Colonic mucosa (tissue), 4 donors: ENCODE measurements at places on chromosomes 2 and 18.

DNA sequence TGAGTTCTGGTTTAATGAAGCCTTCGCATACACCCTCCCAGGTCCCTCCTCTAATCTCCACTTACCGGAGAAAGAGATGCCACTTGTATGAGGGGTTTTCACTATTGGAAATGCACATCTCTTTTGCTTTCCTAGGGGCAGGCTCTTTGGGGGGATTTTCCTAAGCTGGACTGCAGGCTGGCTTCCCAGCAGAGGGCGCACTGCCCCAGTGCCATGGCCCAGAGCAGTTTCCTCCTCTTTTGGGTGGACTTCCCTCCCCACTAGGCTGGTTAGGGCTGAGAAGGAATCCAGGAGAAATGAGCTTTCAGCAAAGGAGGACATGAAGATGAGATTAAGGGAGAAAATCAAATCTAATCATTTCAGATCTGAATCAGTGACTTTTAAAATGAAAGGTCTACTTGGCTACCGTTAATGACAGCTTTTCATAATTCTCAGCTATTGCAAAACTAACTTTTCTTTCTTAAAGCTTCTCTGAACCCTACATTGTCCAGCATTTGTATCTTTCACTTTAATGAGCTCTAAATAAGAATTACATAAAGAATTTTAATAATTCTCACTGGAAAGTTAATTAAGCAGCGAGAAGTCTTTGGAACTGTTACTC lies 784.1 kb upstream of the FANCL start:
- H3K4me1 ChIP-seq, result no peaks in the 10 kb centered on the region
- H3K4me3 ChIP-seq, result no peak overlapping the region
- H3K27me3 ChIP-seq, result no peaks in the 10 kb centered on the region

GRCh38 chr2:174038462-174038861 lies 73.3 kb upstream of the SP3 start:
- no peaks in the 10 kb centered on the region for H3K4me1 ChIP-seq
- H3K27ac ChIP-seq, result no peak overlapping the region
- H3K27me3 ChIP-seq, result no peaks in the 10 kb centered on the region

DNA sequence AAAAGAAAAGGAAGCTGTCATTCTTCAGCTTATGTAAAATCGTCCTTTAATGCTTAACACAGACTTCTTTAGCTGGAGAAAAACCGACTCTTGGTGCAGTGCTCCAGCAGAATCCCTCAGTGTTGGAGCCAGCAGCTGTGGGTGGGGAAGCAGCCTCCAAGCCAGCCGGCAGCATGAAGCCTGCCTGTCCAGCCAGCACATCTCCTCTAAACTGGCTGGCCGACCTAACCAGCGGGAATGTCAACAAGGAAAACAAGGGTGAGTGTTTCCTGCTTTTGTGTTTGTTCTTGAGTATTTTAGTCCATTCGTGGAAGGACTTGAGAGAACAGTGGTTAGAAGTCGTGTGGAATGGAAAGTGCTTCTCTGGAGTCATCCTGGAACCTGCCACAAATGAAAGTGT lies 38.9 kb downstream of the KDM3A start:
- no peaks in the 10 kb centered on the region for H3K27me3 ChIP-seq
- peaks cover 40% of the 10 kb centered on the region for H3K36me3 ChIP-seq
- H3K27ac ChIP-seq, result no peak overlapping the region
- H3K4me3 ChIP-seq, result no peak overlapping the region
- DNase-seq, result peak; percentile 22
- H3K4me1 ChIP-seq, result no peaks in the 10 kb centered on the region

DNA sequence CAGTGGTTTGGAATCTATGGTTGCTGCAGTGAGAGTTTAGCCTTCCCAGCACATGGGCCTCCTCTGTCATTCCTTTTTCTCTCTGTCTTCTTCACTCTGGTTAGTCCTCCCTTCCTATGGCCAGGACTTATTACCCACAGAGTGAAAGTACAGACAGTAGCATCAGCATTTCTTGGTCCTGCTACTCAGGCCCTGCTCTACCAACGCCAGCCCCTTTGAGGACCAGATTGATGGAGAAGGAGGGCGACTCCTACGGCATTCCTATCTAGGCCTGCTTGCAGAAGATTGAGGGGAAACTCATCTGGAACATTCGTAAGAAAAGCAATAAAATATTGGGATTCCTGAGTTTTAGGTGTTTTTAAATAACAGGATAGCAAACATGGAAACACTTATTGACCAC lies 43.5 kb downstream of the BMP10 start:
- no peak overlapping the region for H3K27ac ChIP-seq
- H3K36me3 ChIP-seq, result no peaks in the 10 kb centered on the region
- H3K4me1 ChIP-seq, result peaks cover 8% of the 10 kb centered on the region
- H3K27me3 ChIP-seq, result no peaks in the 10 kb centered on the region
- H3K4me3 ChIP-seq, result no peak overlapping the region

DNA sequence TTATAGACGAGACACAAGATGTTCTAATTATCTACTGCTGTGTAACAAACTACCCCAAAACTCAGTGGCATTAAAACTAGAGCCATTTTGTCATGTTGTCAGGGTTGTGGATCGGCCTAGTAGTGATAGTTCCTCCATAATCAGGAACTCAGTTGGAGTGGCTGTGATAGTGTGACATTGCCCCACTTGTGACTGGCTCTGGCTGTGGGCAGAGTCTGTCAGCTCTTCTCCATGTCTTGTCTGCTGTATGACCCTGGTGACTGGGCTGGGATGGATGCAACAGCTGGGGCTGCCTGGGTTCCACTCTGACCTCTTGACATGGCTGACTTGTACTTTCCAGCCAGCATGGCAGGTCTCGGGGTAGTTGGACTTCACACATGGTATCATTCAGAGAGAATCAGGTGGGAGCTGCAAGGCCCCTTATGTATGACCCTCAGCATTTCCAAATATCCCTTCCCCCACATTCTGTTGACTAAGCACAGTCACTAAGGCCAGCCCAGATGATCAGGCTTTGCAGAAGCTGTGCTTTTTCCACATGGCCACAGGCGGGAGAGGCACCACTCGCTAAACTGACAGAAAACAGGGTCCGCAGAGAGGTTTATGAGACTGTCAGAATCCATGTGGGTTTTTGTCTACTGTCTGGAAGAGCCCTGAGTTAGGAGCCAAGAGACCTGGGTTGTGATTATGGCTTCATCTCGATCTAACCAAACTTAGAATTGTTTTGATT lies 50.3 kb downstream of the SETBP1 start:
- H3K27me3 ChIP-seq, result no peaks in the 10 kb centered on the region
- H3K36me3 ChIP-seq, result no peaks in the 10 kb centered on the region
- H3K4me1 ChIP-seq, result peaks cover 9% of the 10 kb centered on the region
- H3K27ac ChIP-seq, result no peak overlapping the region

DNA sequence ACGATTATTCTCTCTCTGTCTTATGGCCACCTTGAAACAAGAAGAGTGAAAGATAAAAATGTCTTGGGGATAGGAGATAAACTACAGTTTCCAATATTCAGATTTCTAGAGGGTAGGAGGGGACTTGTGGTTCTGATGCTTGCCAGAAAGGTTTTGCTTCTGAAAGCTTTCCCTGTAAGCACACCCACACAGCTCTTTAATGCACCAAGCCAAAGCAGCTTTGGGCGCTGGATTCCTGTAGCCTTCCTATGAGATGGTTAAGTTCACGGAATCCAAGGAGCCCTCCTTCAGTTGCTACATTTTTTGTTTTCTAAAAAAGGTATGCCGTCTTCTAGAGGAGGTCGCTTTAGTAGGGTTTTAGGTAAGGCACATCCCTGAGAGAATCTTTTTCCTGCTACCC lies 4.9 kb downstream of the LRRTM1 start:
- no peak for DNase-seq
- H3K27ac ChIP-seq, result no peak overlapping the region
- H3K4me1 ChIP-seq, result no peaks in the 10 kb centered on the region
- H3K36me3 ChIP-seq, result no peaks in the 10 kb centered on the region

DNA sequence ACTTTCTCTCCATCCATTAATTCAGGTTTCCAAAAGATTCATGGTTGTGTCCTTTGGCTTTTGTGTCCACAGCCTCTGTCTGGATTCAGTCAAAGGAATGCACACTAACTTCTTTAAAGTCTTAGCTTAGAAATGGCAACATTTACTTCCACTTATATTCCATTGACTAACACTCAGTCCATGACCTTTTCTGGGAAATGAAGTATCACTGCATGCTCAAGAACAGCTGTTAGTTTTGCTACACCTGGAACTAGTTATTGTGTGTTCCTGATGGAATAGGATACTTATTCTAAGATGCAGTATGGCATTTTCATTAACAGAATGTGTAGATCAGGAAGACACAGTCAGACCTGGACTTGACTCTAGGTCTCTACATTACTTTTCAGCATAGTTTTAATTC lies 88.8 kb downstream of the KYNU start:
- H3K4me1 ChIP-seq, result no peaks in the 10 kb centered on the region
- no peak for DNase-seq
- H3K27ac ChIP-seq, result no peak overlapping the region
- H3K4me3 ChIP-seq, result no peak overlapping the region

- no peaks in the 10 kb centered on the region for H3K36me3 ChIP-seq
- H3K4me3 ChIP-seq, result no peak overlapping the region
- no peaks in the 10 kb centered on the region for H3K27me3 ChIP-seq
- no peak for DNase-seq
- no peak overlapping the region for H3K27ac ChIP-seq
Measured at GRCh38 chr2:60366135-60366712, 187.2 kb downstream of the BCL11A start.

DNA sequence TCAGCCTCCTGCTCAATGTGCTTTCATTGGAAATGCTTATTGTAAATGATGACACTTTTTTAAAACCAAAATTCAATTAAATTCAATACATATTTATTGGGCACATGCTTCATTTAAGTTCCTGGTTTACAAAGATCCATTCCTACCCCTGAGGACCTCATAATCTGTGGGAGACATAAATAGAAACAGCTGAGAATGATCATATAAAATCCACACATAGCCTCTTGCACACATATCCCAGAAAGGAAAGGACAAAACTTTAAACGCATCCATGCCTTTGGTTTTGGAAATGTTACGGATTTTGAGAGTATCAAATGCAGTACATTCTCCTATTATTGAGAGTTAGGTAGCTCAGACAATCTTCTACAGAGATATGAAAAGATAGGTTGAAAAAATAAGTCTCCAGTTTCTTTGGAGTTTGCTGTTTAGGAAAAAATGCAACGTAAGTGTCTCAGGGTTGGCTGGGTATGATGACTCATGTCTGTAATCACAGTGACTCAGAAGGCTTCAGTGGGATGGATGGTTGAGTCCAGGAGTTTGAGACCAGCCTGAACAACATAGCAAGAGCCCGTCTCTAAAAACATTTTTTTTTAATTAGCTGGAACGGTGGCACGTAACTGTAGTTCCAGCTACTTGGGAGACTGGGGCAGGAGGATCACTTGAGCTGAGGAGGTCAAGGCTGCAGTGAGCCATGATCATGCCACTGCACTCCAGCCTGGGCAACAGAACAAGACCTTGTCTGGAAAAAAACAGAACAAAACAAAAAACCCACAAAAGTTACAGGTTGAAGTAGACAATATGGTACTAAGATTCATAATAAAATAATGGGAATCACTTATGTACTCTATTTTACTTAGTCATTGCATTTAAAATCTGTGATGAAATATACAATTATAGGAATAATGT lies 3.9 kb upstream of the PRELID3A start:
- H3K27me3 ChIP-seq, result no peaks in the 10 kb centered on the region
- no peaks in the 10 kb centered on the region for H3K36me3 ChIP-seq
- DNase-seq, result no peak
- H3K4me1 ChIP-seq, result peaks cover 7% of the 10 kb centered on the region
- no peak overlapping the region for H3K4me3 ChIP-seq
- no peak overlapping the region for H3K27ac ChIP-seq

DNA sequence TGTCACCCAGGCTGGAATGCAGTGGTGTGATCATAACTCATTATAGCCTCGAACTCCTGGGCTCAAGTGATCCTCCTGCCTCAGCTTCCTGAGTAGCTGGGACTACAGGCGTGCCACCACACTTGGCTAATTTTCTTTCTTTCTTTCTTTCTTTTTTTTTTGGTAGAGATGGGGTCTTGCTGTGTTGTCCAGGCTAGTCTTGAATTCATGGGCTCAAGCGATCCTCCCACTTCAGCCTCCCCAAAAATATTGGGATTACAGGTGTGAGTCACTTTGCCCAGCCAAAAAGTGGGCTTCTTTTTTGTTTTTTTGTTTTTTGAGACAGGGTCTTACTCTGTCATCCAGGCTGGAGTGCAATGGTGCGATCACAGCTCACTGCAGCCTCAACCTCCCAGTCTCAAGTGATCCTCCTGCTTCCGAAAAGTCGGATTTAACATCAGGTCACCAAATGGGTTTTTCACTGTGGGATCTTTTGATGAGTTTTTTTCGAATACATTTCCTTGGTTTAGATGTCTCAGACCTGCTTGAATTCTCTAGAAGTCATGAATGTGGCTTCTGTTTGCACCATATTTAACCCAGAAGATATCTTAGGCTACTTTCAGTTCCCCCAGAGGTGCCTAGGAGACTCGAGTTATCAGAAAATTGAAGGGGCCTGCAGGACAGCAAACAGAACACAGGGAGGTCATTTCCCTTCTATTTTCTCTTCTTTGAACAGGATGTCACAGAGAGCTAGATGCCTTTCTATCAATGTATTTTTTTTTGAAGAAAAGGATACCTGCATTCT lies 8.9 kb downstream of the RAB31 start:
- H3K4me3 ChIP-seq, result no peak overlapping the region
- H3K27me3 ChIP-seq, result no peaks in the 10 kb centered on the region

GRCh38 chr2:196516564-196516963 lies 123.0 kb upstream of the CCDC150 start:
- no peak overlapping the region for H3K4me3 ChIP-seq
- no peak overlapping the region for H3K27ac ChIP-seq
- H3K4me1 ChIP-seq, result no peaks in the 10 kb centered on the region
- no peaks in the 10 kb centered on the region for H3K36me3 ChIP-seq
- DNase-seq, result no peak
- H3K27me3 ChIP-seq, result no peaks in the 10 kb centered on the region
